ENCODE measurements at places on chromosomes 7 and 10. TPM values are rescaled to one million over a fixed set of nuclear protein-coding genes. Genes with fewer than 3 reads are reported as not detected.

Gene TLX1
- not detected for total RNA-seq

Gene TFEC
- total RNA-seq, result not detected

Gene TEX36
- not detected for total RNA-seq

Gene CUEDC2
- 231 TPM for total RNA-seq

Gene IGF2BP3
- total RNA-seq, result 72.6 TPM

Gene TMEM196
- total RNA-seq, result not detected

Gene CTAGE4
- total RNA-seq, result 0.84 TPM

DNA sequence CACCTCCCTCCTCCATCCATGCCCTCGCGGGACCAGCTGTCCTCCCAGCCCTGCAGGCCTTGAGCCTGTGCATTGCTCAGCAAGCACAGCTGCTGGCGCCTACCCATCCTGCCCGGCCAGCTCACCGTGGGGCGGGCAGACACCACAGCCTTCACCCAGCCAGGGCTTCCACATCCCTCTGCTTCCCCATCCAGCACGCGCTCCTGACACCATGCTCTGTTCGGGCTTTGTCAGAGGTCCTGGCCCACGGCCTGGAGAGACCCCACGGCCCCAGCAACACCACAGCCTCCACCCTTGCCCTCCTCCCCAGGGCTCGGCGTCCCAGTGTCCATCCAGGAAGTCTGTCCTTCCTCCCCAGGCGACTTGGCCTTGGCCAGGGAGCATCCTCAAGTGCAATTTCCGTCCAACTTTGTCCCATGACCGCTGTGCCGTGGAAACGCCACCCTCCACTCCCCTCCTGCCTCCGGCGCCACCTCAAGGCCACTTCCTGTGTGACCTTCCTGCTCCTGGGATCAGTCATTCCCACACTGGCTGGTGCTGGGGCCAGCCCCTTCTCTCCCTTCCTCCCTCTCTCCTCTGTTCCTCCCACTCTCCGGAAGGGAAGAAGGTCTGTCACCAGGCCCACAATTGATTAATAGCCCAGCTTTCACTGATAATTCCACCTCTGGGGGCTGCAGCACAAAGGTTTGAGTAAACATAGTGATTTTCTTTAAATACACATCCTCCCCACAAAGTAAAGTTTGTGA is 71.5 kb upstream of the SMNDC1 start:
- DNase-seq, result no peak

GRCh38 chr10:116553378-116553980 is 7.7 kb downstream of the PNLIP start:
- DNase-seq, result no peak

GRCh38 chr10:47176206-47176902 is 123.6 kb upstream of the GDF10 start:
- no peak for DNase-seq

DNA sequence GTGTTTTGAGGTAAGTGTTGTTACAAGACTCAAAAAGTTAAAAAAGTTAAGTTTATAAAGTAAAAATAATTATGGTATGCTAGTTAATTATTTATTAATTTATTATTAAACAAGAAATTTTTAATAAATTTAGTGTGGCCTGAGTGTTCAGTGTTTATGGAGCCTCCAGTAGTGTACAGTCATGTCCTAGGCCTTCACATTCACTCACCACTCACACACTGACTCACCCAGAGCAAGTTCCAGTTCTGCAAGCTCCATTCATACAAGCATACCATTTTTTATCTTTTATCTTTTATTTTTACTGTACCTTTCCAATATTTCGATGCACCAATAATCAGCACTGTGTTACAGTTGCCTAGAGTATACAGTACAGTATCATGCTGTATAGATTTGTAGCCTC is 381.2 kb upstream of the MGMT start:
- DNase-seq, result no peak

GRCh38 chr7:79563821-79564522 is 110.5 kb upstream of the MAGI2 start:
- DNase-seq, result no peak

DNA sequence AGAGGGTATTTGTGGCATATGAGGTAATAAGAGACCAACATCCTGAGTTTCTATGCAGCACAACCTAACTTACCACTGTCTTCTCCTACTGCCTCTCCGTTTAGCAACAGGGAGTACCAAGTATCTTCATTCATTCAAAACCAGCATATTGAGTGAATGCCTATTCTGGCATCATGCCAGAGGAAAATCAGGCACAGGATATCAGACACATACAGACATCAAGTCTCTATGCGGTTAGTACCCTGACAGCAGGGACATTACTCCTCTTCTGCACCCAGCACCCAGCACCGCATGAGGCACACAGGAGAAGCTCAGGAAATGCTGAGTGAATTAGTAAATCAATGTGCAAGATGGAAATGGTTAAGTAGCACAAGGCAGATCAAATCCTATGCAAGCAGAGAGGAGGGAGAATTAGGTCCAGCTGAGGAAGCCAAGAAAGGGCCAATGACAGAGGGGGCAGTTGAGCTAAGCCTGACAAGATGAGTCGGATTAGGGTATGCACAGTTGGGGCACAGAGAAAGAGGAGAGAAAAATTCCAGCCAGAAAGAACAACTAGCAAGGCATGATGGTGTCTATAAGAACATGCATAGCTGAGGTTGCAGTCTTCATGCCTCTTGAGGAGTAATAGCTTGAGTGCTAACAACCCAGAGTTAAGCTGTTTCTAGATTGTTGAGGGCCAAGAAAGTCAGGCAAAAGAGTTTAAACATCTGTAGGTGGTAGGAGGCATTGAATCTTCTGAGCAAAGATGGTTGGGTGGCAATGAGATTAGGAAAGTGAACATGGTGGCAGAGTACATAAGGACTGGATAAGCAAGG is 146.0 kb downstream of the PLXNA4 start:
- no peak for DNase-seq

- no peak for DNase-seq
These were observed 28.6 kb downstream of the REEP3 start for GRCh38 chr10:63549810-63550209.

DNA sequence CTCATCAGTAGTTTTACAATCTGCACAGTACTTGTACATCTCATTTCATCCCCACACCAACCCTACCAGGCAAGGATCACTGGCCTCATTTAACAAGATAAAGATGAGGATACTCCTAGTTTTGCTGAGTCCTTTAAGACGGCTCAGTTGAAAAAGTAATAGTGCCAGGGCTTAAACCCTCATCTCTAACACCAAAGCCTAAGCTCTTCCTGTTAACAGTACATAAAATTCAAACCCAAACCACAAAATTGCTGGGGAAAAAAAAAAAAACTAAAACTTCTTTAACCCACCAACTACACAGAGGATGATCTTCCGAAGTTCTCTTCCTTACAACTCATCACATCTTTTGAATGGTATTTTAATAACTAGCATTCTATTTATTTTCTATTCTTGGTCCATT is 1.3 kb downstream of the SAR1A start:
- DNase-seq, result no peak

DNA sequence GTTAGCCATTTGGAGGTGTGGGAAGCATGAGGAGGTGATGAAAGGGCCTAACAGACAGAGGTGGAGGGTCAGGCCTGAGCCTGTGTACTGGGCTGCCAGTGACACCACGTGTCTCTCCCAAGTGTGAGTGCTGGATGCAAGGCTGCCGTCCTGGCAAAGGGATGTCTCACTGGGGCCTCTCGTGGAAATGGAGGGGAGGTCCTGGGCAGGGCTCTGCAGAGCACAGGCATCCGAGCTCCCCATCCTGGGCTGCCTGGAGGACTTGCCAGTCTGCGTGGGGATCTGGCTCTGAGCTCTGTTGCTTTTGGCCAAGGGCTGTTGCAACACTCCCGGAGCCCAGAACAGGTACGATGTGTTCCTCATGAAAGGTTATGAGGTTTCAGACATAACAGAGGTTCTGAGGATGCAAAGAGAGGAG is 77.3 kb downstream of the GRK5 start:
- DNase-seq, result no peak

GRCh38 chr10:23037561-23037960 is 57.8 kb upstream of the MSRB2 start:
- no peak for DNase-seq

DNA sequence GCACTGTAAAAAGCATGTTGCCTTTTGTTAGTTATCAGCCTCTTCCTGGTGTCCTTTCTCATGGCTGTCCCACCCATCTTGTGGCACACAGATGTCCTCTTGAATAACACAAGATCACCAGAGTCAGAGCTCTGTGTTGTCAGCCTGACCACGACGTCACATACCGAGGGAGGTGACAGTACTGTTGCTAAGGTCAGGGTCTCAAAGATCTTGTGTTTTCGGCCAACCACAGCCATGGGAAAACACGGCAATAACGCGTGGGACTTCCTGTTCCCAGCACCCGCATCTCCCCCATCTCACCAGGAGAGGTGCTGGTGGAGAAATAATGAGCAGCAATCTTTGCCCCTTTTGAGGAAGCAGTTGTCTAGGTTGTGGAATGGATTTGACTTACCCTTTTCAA is 40.4 kb downstream of the NPVF start:
- DNase-seq, result no peak

GRCh38 chr10:30602747-30603146 is 26.8 kb downstream of the LYZL2 start:
- DNase-seq, result no peak

- no peak for DNase-seq
These were observed 4.3 kb upstream of the PIK3AP1 start for GRCh38 chr10:96724621-96725020.

DNA sequence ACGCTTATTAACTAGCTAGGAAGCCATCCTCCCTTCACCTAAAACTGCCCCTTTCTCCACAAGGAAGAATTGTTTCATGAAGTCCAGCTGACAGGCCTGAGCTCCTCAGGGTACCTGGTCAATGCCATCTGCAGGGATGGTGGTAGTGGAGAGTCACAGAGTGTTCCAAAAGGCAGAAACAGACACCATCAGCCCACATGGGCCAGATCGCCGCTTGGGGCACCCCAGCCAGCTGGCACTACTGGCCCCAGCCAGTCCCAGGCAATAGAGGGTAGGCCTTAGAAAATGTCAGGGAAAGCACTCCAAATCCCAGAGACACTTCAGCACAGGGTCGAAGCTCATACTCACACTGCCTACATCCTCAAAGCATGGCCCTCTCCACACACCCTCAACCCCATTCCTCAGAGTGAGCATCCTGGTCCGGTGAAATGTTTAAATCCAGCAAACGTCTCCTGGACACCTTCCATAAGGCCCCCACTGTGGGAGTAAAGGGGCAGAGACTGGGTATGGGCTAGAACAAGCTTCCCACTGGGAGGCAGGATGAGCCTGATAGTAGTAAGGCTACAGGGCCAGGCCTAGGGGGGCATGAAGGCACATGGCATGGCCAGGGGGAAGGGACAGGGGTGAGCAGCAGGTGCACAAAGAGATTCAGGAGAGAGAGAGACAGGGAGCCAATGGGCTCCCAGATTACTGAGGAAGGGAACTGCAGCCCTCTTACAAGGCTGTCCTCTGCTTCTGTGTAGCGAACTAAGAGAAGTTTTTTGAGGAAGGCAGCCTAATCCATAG is 1.9 kb downstream of the LRRC20 start:
- DNase-seq, result no peak

DNA sequence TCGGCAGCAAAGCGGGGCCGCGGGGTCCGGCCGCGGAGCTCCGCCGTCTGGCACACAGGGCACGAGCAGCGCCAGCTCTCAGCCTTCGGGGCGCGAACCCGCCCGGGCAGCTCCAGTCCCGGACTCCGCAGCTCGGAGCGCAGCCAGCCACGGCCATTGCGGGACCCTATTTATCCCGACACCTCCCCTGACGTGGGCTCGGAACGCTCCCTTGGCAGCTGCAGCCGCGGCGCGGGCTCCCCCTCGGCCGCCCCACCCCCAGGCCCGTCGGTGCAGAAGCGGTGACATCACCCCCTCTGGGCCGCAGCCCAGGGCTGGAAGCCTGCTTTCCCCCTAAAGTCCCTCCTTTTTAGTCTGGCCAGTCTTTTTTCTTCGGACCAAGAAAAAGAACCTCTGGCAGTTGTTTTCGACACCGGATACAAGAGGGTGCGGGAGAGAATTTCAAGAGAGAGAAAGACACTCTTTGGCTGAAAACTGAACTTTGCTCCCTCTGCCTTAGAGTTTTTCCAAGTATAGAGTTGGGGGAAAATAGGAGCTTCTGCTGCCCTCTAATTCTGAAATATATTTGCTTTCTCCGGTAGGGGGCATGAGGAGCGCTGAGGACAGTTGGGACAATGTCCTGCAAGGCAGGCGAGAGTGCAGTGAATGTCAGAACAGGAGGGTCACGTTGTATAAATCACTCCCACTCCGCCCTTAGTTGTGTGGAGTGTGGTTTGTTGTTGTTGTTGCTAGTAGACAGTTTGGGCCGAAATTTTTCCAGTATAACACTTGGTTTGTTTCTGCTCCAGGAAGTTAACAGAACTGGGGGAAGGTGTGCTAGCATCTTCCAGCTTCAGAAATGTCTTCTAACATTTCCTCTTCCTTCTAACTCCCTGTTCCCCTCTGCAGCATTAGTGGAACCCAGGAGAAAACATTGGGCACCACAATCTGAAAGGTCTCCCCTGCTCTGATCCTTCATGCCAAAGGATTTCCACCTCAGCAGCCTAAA is at the start of gene SFRP4:
SFRP4 (minus strand) TSS at position 145 of the 988 bp plus-strand sequence. CDS start 280 bp downstream, outside the sequence.
- peak; percentile 87 for DNase-seq

- DNase-seq, result no peak
These were observed 82.7 kb upstream of the GPR22 start for GRCh38 chr7:107387128-107387527.

DNA sequence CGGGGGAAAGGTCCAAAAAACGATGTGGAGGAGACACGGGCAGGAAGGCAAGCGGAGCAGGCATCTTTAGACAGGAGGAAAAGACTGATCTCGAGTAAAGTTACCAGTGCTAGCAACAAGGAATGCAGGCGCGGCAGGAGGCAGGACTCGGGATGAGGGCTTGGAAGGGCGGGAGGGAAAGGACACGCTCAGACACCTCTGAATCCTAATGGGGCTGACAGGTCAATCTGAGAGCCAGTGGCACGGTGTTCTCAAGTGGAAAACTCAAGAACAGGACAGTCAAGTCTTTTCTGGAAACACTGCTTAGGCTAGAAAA is 155.3 kb upstream of the COBL start:
- DNase-seq, result no peak

Data from Caki2 (cell line).